Epithelial cell of proximal tubule (primary cell): ENCODE measurements at places on chromosomes 2 and 18. TPM values are rescaled to one million over a fixed set of nuclear protein-coding genes. Genes with fewer than 3 reads are reported as not detected.
A peak's percentile ranks its signal among the peaks of the same experiment; 100 is the strongest.

GRCh38 chr2:240358821-240359397 is 76.6 kb upstream of the GPC1 start:
- DNase-seq: no peak

- peak; percentile 20 for DNase-seq
These were observed at the start of gene VSNL1 for GRCh38 chr2:17540093-17540812. TSS of gene VSNL1 (plus strand) at chr2:17540696. CDS start at chr2:17592075, 51,379 bp downstream.

- DNase-seq: no peak
These were observed 249.3 kb upstream of the MEIS1 start for GRCh38 chr2:66185497-66186054.

- DNase-seq: no peak
These were observed 33.4 kb downstream of the ZFP36L2 start for GRCh38 chr2:43192744-43193651.

DNA sequence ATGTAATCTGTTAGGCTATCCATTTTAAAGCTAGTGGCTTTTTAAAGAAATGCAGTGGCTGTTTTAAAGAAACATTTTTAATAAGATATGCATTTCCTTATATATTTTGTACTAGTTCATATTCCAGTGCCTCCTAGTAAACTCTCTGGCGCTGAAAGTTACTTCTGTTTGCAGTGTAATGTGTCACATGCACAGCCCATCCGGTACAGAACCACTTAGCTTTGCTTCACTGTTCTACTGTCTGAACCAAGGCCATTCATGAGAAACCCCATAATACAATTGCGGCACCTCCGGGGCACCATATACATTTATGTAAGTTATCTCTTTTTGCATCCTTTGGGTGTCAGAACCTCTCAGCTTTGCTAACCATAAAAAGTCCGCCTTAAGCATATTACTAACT is 114.6 kb upstream of the KCTD1 start:
- no peak for DNase-seq

DNA sequence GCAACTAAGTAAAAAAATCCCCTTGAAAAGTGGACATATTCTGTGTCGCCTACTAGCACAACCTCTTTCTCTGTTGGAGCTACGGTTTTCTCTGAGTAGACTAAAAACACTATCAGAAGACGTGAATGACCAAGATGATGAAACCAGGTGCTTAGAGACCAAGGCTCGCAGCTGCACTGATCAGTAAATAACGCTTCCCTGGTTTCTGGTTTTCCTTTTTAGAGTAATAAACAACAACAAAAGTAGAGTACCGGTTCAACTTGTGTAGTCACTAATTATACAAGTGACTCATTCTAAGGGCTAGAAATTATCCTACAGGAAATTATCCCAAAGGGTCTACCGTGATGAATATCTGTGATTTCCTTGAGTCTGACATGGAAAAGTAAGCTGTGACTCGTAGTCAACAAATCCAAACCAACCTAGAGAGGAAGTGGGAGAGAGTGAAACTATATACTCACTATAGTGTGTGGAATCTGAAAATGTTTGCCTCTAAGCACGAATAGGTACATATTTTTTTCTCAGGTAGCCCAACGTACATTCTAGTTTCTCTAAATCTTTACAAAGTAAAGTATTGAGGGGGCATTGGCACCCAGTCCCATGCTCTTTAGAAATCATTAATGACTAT is 17.8 kb downstream of the RASGRP3 start:
- DNase-seq: no peak

DNA sequence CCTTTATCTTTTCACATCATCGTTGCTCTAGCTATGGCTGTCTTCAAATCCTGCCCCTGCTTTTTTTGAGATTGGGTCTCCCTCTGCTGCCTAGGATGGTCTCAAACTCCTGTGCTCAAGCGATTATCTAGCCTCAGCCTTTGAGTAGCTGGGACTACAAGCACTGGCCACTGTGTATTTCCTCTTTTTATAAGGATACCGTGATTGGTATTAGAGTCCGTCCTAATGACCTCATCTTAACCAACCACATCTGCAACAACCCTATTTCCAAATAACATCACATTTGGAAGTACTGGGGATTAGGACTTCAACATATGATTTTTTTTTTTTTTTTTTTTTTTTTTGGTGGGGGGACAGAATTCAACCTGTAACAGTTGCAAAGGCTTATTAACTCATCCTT is 9.1 kb downstream of the RESP18 start:
- DNase-seq: no peak

DNA sequence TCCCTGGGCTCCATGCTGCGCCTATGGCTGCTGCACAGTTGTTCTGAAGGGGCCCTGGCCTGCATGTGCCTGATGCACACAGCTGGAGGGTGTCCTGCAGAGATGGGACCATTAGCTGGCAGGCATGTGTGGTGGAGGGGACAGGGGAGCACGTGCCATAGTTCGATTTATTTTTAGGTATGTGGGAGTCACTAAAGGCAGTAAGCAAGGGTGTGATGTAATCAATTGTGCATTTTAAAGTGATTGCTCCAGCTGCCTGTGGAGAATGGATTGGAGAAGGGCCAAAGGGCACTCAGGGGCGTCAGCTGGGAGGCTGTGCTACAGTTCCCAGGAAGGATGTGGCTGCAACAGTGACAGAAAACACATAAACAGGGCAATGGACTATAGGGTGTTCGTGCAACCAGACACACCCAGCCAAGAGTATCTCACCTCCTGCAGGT is 205.1 kb downstream of the ARL4C start:
- peak; percentile 55 for DNase-seq

- no peak for DNase-seq
These were observed 164.5 kb downstream of the RBM43 start for GRCh38 chr2:151097128-151097527.

DNA sequence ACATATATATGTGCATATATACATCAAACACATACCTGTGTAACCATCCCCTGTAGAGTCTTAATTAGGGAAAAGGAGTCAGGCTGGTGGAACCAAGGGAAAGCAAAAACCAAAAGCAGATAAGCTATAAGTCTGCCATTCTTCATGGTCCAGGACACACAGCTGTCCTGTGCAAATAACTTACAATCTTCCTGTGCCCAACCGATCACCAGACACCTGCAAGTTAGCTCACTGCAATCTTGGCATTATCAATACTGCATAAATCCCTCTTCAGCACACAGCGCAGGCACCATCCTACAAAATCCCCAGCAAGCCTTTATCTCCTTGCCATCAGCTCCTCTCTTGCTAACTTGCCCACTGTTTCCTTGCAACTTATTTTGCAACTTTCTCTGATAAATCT is 60.8 kb upstream of the DYNAP start:
- DNase-seq: no peak

DNA sequence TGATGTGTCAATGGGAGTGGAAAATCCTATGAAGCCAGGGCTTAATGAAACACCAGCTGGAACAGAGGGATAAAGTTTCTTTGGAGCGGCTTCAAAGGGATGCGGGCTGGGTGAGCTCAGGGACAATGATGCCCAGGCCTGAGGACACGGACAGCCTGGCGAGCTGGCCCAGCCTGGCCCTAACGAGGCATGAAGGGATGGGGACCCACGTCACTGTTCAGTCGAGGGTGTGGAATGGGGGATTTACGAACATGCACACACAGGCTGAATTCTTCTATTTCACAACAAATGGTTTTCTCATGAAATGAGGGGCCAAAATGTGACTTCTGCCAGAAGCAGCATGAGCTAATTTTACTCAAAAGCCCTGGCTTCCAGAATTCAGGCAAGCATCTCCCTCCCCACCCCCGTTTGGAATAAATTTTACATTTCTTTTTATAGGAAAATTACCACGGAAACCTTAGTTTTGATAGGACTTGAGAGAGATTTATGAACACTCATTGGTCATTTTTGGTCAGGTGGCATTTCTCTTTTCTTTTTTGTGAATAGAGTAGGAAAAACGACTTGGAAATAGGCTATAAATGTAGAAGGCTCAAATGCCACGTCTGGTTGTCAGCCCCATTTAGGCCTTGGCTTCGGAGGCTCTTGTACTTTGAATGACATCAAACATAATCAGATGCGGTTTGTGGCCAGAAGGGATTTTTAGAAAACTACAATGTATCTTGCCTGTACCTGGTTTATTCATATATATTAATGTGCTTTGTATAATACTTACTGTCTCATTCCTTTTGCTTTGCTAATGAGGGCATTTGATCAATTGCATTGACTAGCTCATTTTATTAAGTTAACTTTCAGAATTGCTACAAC is 893.8 kb upstream of the CELF4 start:
- no peak for DNase-seq

GRCh38 chr18:23852236-23853045 is 162.1 kb upstream of the TTC39C start:
- DNase-seq: no peak

DNA sequence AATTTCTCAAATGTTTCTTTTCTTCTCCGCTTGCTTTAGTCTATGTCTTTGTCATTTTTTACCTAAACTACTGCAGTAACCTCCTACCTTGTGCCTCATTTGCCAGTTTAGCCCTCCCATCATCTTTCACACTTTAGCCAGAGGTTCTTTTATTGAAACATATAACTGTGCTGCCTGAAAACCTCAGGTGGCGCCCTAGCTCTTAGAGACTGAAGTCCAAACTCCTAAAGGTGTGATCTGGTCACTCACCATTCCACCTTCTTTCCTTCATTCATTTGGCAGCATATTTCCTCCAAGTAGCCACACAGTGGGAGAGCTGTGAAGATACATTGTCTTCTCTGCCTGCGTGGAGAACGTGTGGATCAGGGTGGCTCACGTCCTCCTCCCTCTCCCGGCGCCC is 98.2 kb upstream of the MAPRE2 start:
- DNase-seq: no peak

DNA sequence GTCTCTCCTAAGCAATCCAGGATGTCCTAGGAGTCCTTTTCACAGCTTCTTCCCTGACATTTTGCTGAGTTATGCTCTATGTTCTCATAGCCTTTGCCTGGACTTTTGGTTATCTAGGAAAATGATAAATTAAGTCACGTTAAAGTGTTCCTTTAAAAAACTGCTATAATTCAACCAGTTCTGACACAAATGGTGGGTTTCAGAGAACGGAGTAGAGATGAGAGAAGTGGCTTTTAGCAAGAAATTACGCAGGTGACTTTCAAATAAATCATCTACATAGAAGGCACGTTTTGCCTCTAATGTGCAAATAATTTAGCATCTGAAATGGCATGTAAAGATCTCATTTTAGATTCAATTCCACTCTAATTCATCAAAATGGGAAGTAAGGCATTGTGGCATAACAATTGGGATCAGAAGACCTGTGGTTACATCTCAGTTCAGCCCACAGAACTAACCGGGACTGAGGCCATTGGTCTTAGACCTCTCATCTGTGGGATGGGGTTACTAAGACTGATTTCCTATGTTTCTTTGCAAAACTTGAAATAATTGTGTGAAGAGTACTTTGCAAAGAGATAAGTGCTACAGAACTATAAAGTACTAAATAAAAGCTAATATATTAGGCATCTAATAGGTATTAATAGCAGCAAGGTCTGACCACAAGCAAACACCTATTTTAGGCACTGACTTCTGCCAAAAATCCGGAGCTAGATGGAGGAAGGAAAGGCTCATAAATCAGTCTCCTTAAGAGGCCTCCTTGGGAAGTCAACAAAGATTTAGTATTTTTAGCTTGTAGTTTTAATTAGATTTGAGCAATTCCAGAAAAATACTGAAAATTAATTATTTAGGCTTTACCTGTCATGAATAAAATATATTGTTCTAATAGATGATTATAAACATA is 211.4 kb downstream of the PIEZO2 start:
- DNase-seq: no peak

- DNase-seq: no peak
These were observed 23.7 kb upstream of the GPR39 start for GRCh38 chr2:132392879-132393278.

DNA sequence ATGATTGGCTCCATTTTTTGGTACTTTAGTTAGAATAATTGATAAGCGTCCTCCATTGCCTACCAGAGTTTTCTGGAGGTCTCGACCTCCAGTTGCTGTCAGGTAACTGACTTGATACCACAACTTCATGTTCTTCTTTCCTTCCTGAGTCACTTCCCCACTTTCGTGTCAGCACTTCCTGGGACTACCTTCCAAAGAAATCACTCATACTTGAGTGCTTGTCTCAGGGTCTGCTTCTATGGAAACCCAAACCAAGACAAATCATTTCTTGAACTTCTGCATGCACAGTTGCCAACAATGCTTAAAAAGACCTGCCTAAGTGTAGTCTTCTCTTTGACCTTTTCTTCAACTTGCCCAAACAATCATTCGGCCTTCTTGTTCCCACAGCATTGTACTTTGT is 210.3 kb upstream of the ETAA1 start:
- no peak for DNase-seq

GRCh38 chr2:237365671-237366070 is 48.3 kb downstream of the COL6A3 start:
- DNase-seq: no peak

DNA sequence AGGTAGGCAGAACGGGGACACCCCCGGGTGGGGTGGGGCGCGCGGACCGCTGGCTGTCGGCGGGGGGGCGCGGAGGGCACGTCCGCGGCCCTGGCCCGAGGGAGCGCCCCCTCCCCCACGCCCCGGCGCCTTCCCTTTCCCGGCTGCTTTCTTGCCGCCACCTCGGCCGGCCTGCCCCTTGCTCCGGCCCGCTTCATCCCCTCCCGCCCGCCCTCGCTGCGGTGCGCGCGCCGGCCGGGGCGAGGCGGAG is 443 bp downstream of the VAPA start:
- DNase-seq: no peak

- DNase-seq: no peak
These were observed 823.2 kb upstream of the ID2 start for GRCh38 chr2:7858624-7859023.

GRCh38 chr2:143296089-143296488 is 166.9 kb downstream of the ARHGAP15 start:
- no peak for DNase-seq

- no peak for DNase-seq
These were observed 217.7 kb downstream of the PRKCE start for GRCh38 chr2:45869165-45869501.

- no peak for DNase-seq
These were observed 292.1 kb downstream of the SOX11 start for GRCh38 chr2:5984273-5984655.

- DNase-seq: no peak
These were observed 6.3 kb downstream of the THNSL2 start for GRCh38 chr2:88176352-88176984.

GRCh38 chr2:109472331-109472959 is 141.3 kb downstream of the SEPTIN10 start:
- DNase-seq: no peak

DNA sequence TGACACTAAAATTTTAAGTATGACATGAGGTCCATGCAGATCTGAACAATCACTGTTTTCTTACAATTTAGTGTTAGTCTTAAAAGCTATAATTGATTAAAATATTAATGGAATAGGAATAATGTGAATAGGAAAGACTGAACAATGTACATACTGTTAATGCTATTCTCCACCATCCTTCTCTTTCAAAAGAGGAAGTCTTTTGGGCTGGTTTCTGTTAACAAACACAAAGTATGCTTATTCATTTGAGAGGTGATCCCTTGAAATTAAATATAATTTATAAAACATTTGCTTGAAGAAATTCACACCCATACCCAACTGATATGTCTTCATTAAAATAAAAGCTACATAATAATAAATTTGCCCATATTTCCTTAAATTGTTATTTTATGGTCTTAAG is 2.3 kb downstream of the STPG4 start:
- no peak for DNase-seq

GRCh38 chr2:215479121-215479520 is 43.3 kb upstream of the FN1 start:
- no peak for DNase-seq

GRCh38 chr2:237629188-237629534 is 1.8 kb downstream of the LRRFIP1 start:
- DNase-seq: no peak

IL1B gene
- total RNA-seq: 0.65 TPM in 1 of 2 replicates, not detected in the other

CYS1 gene
- 5.9 and 20.8 TPM in 2 replicates for total RNA-seq

HJURP gene
- 56.9 and 64.9 TPM in 2 replicates for total RNA-seq

DYSF gene
- total RNA-seq: 6.3 and 8.2 TPM in 2 replicates

PDE11A gene
- 0.87 and 1.2 TPM in 2 replicates for total RNA-seq

SCN9A gene
- 0.87 and 2.1 TPM in 2 replicates for total RNA-seq

ARHGAP25 gene
- total RNA-seq: not detected in 2 replicates

ALK gene
- under 0.01 TPM in 1 of 2 replicates, not detected in the other for total RNA-seq
